Stimulated activated CD4-positive, alpha-beta T cell treated with anti-CD3 and anti-CD28 coated beads, Interleukin-4, amount 100 ng/mL, for 1 hour (primary cell): ENCODE measurements at places on chromosomes 2 and 18.

- DNase-seq, result no peak
These were observed 39.9 kb downstream of the CYRIA start for GRCh38 chr2:16625759-16626158.

GRCh38 chr18:50796495-50796894, 23.3 kb downstream of the MRO start:
- DNase-seq, result no peak

GRCh38 chr2:183533021-183533420, 408.8 kb downstream of the NUP35 start:
- no peak for DNase-seq

DNA sequence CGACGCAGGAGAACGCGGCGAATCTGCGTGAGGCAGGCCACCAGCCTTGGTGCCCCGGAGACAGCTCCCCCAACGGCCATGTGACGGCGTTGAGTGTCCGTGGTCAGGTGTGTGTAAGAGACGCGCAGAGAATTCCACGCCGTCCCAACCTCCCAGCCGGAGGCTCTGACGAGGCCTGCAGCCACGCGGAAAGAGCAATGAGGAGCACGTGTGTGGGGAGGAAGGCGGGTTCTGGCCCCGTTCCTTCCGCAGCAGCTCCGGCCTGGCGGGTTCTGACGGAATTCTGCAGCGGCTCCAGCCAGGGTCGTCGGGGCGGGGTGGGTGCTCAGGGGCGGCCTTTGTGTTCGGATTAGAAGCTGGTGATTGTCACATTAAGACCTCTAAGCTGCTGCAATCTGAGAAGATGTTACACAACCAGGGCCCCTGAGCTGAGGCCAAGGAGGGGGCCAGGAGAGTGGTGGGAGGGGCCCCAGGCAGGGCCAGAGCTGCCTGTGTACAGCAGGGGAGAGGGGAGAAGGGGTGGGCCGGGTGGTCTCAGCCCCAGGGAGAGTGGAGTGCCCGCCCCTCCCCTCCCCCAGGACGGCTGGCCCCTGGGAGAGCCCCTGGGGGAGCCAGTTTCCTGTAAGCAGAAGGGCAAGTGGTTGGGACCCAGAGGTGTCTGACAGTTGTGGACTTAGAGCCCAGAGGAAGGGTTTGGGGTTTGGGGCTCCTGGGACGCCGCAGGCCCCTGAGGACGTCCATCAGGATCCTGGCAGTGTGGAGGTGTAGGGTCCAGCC, 5.1 kb upstream of the GAL3ST2 start:
- no peak for DNase-seq

DNA sequence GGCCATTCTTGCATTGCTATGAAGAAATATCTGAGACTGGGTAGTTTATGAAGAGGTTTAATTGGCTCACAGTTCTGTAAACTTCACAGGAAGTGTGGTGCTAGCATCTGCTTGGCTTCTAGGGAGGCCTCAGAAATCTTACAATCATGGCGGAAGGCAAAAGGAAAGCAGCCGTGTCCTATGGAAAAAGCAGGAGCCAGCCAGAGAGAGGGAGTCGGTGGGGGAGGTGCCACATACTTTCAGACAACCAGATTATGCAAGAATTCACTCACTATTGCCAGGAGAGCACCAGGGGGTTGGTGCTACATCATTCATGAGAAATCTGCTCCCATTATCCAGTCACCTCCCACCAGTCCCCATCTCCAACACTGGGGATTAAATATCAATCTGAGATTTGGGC, 64.1 kb downstream of the CPS1 start:
- DNase-seq, result no peak

DNA sequence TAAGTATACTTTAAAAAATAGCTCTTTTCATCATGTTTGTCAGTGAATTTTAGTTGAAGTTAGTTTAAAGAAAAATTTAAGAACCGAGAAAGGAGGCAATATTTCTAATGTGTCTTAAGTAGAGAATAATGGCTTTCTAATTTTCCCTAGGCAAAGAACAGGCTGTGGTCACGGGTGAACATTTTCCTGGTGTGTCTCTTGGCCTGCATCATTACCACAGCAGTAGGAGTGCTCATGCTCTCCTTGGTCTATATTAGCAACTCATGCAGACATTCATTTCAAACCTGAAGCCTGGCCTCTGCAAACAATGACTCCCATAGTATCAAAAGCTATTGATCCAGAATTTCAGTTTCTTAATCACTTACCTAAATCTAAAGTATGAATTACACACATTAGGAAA, 57.4 kb downstream of the C18orf54 start:
- DNase-seq, result no peak

- no peak for DNase-seq
These were observed 152.1 kb downstream of the THSD7B start for GRCh38 chr2:136917411-136917881.

DNA sequence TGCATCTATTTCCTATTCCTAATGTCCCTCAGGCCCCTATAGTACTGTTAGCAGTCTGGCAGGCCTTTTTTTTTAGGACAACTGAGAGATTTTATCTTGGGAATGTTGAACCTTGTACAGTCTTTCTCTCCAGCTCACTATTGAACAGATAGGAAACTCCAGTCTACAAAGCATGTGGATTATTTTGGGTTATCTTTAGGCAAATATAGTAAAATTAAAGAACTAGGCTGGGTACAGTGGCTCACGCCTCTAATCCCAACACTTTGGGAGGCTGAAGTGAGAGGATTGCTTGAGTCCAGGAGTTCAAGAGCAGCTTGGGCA, 102.7 kb downstream of the OSBPL6 start:
- DNase-seq, result no peak

DNA sequence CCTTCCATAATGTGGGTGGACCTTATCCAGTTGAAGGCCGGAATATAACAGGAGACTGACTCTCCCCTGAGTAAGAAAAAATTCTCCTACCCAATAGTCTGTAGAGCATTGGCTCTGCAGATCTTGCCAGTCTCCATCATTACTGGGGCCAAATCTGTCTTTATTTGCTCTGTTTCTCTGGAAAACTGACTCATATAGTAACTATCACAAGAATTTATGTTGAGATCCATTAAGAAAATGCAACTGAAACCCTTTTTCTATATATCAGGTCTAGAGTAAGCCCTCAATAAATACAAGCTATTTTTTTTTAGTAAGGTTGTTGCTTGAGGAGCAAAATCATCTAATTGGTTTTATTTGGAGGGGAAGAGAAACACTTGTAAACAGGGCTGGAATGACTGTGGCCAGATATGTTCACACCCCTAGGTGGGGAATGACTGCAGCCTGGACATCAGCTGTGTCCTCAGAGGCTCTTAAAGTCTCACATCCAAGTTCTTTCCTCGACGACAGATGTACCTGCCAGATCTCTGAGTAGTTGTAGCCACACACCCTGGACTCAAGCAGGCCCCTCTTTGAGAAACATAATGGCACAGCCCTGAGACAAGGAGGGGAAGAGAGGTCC, 339.7 kb downstream of the TNS1 start:
- no peak for DNase-seq

- DNase-seq, result no peak
These were observed 31.0 kb upstream of the GMPPA start for GRCh38 chr2:219467736-219468075.
